Left renal cortex interstitium (tissue), 4 donors: ENCODE measurements at places on chromosomes 13 and 19. TPM values are rescaled to one million over a fixed set of nuclear protein-coding genes. Genes with fewer than 3 reads are reported as not detected.

ELL gene
- polyA plus RNA-seq = 8.3 TPM

HNRNPA1L2 gene
- 21.3 TPM for polyA plus RNA-seq

AMH gene
- polyA plus RNA-seq = 0.96 TPM

DNA sequence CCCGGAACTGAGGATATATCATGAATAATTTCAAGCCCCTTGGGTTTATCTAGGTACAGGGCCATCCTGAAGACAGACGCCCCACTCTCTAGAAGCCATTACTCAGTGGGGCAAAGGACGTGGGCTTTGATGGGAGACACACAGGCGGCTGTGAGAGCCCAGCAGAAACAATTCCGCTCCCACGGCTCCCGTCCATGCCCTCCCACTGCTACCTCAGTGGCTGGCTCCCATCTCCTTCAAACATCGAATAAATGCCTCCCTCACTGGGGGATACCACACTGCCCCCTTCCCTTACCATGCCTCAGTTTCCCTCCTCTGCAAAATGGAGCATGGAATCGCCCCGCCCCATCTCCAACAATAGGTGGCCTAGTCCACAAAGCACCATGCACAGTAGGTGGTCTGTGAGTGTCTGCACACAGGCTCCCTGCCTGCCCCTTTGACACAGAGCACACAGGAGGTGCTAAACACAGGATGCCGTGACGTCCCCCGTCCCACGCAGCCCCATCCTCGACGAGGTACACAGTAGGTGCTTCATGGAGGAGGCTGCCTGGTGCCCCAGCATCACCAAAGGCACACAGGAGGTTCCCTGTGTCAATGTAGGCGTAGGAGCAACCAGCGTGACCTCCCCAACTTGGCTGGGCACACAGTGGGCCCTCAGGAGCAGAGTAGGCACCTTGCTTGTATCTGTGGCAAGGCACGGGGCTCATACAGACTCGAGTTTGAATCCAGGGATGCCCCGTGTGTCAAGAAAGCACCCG lies 46.0 kb downstream of the PTPRS start:
- no peak for DNase-seq

GRCh38 chr19:43779147-43779819 lies 1.5 kb downstream of the KCNN4 start:
- no peak for DNase-seq

GRCh38 chr13:21739771-21740170 lies 68.9 kb downstream of the FGF9 start:
- DNase-seq = no peak
